HTR-8/SVneo (cell line): ENCODE measurements at places on chromosomes 2 and 18.

DNA sequence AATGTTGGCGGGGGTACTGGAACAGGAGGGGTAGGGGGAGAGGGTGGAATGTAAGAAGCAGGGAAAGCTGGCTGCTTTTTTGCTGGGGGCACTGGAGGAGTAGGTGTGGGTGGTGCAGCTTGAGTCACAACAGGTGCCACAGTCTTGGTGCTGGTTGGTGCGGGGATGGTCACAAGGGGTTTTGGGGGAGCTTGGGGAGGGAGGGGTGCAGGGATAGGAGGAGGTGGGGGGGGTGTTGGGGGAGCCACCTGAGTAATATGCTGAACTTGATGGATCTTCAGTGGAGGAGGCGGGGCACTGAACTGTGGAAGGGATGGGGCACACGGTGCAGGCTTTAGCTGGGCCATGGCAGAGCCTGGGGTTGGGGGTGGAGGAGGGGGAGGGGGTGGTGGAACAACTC, 94.4 kb downstream of the RAPH1 start:
- no peak for DNase-seq

GRCh38 chr2:233668605-233669260, 3.0 kb upstream of the UGT1A9 start:
- DNase-seq = no peak

DNA sequence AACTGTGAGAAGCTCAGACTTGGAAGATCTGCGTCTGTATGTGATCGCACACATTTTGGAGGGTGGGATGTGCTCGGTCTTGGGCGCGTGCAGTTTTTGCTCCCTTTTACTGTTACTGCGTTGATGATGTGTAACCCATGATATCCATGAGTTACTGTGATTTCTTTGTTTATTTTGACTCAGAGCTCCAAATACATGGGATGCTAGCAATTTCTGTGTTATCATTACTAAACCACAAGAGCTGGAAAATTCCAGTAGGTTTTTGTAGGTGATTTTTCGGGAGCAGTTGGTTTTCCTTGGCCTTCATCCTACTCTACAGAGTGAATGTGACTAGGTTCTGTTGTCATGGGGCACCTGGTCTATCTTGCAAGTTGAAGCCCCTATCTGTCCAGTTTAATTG, 124.2 kb downstream of the AGAP1 start:
- DNase-seq = no peak

DNA sequence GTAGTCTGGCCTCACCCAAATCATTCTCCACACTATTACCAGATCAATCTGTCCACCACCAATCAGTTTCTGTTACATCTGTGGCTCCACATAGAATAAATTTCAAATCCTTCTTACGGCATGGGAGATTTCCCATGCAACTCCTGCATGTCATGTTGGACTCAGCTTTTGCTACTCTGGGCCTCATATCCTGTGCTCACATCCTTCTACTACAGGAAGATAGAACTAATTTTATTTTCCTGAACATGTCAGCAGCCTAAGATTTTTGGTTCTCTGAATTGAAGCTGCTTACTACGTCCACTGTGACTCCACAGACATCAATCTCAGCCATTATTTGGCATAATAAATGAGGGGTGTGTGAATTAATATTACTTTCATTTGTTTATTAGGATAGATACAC, 181.1 kb downstream of the CCDC85A start:
- no peak for DNase-seq

GRCh38 chr2:199395311-199395710, 62.4 kb downstream of the SATB2 start:
- no peak for DNase-seq

- DNase-seq = peak; percentile 90
Measured at GRCh38 chr2:219294356-219295351, 14.5 kb downstream of the PTPRN start.

DNA sequence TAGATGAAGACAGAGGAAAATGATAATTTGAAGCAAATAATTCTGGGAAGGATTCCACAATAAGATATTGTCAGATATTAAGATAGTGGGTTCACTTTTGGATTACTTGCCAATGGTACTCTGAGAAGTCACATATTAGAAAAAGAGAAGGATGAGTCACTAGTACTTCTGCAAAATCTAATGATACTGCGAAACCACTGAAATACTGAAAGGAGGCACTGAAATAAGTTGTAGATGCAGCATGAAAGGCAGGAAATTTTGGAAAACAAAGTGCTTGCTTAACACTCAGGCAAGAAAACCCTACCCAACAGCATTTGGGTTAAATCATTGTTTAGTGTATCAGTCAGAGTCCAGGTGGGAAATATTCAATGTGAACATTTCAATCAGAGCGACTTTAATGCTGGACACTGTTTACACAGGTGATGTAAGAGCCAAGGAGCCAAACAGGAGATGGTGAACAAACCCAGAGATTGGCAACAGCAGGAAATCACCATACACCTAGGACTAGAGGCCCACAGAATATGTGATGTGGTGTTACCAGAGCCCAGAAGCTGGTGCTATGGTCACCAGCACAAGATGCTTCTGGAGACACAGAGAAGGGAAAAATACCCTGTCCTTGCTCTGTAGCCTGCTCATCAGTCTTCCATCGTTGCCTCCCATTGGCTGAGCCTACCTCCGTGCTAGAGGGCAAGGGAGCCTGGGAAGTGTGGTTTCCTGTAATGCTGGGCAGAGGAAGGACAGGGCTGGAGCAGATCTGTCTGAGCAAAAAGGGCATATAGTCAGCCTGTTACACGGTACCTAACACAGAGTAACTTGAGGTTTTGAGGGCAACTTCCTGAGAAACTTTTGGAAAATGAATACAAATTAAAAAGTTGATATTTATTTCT, 204.7 kb upstream of the ITGA4 start:
- no peak for DNase-seq

DNA sequence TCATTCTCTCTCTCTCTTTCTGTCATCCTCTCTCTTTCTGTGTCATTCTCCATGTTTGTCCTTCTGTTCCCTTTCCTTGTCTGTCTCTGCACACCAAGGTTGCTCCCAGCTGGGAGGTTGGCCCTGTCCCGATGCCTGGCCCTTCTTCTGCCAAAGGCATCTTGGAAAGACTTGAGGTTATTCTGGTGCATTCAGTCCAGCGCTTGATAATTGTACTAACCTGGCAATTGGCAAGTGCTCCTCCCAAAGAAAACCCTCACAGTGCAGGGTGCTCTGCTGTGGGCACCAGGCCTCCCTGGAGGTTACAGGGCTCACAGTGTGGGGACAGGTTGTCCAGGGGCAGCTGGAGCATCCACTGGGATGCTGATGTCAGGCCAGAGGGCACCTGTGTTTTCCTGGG, 95.4 kb downstream of the GLI2 start:
- no peak for DNase-seq

DNA sequence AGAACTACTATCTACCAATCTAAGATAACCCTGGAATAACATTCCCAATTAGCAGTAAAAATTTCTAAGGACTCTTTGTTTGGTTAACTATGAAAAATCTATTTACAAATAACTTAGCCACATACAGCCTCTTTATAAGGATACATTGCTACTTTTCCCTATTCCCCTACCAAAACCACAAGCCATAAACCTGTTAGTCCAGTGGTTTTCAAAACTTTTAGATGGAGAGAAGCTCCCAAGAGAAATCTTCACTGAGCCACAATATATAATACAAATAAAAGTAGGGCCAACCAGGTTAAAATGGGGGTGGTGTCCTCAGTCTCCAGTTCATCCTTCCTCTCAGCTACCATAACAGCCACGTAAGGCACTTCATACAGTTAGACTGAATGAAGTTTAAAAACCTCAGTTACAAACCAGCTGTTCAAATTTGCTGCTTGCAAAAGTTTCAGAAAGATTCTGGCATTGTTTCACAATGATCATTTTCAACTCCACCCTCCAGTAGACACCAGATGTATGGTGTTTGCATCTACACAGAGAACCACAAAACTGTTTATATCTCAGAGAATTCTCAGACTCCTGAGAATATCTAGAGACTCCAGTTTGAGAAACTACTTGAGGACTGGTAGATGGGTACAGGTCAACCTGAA, 26.0 kb downstream of the SOS1 start:
- DNase-seq = no peak

DNA sequence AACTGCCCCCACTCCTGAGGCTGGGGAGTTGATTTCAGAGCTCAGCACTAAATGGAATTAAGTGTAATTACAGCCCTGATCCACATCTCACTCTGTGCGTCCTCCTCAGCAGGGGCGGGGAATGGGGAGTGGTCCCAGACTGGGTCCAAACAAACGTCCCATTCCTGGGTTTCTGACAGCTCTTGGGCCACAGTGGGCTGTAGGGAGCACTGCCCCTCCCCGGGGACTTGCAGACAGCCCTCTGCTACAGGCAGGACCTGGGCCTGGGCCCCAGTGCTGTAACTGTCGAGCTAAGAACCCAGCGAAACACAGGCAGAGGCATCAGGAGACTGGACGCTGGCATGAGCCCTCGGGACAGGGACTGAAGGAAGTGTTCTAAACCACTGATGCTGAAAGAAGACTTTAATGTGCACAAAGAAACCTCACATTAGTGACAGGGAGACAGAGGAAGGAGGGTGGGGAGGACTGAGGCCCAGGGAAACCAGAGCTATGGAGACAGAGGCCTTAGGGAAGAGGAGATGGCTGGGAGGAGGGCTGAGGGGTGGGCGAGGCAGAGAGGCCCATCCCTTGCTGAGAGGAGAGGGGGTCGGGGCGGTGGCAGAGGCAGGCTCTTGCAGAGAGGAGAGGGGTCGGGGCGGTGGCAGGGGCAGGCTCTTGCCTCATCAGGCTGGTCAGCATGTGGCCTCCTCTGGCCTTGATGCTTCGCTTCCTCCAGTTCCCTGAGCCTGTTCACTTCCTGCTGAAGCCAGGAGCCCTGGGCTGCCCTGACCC, 5.8 kb upstream of the SEMA4C start:
- DNase-seq = no peak

GRCh38 chr2:43302182-43302960, 76.0 kb upstream of the ZFP36L2 start:
- no peak for DNase-seq

DNA sequence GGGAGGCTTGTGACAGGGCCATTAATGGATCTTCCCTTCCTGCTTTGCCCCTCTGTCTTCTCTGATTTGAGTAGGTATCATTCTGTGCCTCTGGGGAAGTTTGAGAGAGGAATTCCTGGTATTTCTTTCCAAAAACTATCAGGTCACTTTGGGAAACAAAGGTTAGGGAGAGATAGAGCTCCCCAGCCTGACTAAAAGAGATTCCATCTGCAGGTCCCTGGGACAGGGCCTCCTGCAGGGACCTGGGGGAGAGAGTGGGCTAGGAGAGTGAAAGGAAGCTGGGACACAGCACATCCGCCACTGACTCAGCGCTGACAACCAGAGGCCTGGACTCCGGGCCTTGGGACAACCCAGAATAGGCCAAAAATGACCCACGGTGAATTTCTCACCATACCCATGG, 6.4 kb downstream of the GALNT14 start:
- DNase-seq = no peak

GRCh38 chr2:30652271-30652915, 154.9 kb downstream of the CAPN13 start:
- DNase-seq = no peak

DNA sequence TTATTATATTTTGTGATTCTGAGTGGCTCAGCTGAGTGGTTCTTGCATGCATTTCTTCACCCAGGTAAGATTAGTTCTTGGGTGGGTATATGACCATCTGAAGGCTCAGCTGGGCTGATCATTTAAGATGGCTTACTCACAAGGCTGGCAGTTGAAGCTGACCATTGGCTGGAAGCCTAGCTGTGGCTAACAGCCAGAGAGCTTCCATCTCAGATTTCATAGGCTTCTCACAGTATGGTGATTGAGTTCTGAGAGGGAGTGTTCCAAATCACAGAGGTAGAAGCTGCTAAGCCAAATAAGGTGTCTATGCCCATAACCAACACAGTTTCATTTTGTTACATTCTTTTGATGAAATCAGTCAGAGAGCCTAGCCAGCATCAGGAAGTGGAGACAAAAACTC, 117.4 kb upstream of the RPRM start:
- no peak for DNase-seq

GRCh38 chr2:177797808-177798207, 274.8 kb downstream of the PDE11A start:
- DNase-seq = no peak

DNA sequence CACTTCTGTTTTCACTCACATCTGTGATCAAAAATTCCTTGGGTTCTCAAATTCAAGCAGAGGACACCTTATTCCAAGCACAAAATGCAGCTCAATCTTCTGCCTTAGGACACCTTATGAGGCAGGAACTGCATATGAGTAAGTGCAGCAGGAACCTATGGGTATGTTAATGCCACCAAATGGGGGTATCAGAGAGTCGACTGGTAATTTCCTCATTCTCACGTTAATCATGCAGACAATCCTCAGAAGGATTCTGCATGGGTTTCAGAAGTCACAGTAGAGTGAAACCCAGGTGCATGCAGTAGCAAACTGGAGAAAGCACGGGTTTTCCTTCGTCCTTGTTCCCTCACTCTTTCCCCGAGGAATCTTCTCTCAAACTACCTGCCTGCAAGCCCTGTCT, 452.8 kb downstream of the CBLN2 start:
- DNase-seq = no peak

GRCh38 chr2:47815764-47816163, 32.8 kb downstream of the MSH6 start:
- no peak for DNase-seq

DNA sequence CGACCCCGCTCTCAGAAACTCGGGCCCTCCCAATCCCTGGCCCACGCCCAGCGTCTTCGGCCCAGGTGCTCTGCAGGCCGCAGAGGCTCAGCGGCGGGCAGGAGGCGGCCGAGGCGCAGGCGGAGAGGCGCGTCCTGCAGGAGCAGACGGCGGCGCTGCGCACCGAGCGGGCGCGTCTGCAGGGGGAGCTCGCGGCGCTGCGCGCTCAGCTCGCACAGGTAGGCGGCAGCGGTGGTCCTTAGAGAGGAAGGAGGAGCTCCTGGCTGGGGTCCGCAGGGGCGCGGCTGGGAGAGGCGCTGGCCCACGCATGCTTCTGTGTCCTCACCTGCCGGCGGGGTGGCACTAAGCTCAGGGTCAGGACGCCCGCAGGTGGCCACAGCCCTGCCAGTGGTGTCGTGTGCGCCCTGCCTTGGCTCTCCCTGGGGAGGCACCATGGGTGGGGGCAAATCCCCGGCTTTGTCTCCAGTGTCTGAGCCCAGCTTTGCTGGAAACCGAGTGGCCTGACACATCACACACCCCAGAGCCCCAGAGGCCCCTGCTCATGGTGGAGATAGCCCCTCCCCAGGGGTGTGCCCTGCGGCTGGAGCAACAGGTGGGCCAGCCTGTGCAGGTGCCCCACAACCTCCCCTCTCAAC, 14.9 kb upstream of the SNED1 start:
- no peak for DNase-seq

DNA sequence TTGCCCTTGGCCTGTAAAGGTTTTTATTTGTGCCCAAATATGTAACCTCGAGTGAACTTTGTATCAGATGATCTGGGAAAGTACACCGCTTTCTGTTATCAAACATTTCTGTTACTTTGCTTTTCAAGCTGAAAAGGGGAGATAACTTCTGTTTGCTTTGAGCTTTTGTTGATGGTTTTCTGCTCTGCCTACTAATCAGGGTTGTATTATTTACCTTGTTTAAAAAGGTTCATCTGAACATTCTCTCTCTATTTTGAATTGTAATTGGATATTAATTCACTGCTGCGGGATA, 79.4 kb downstream of the XRCC5 start:
- no peak for DNase-seq
